Fibroblast of skin of left biceps (primary cell): ENCODE measurements at places on chromosomes 2 and 18.

- DNase-seq = no peak
Measured at GRCh38 chr2:239113171-239113570, 265.3 kb downstream of the TWIST2 start.

DNA sequence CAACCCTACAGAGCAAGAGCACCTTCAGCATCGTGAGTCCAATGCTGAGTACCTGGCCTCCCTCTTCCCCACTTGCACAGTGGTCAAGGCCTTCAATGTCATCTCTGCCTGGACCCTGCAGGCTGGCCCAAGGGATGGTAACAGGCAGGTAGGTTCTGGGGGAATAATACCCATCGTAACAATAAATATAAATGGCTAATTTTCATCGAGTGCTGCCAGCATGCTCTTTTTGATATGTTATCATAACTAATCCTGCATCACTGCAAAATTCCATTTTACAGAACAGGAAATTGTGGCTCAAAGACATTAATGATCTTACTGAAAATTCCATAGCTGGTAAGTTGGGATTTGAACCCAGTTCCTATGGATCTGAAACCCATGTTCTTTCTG lies 22.2 kb downstream of the STEAP3 start:
- no peak for DNase-seq

DNA sequence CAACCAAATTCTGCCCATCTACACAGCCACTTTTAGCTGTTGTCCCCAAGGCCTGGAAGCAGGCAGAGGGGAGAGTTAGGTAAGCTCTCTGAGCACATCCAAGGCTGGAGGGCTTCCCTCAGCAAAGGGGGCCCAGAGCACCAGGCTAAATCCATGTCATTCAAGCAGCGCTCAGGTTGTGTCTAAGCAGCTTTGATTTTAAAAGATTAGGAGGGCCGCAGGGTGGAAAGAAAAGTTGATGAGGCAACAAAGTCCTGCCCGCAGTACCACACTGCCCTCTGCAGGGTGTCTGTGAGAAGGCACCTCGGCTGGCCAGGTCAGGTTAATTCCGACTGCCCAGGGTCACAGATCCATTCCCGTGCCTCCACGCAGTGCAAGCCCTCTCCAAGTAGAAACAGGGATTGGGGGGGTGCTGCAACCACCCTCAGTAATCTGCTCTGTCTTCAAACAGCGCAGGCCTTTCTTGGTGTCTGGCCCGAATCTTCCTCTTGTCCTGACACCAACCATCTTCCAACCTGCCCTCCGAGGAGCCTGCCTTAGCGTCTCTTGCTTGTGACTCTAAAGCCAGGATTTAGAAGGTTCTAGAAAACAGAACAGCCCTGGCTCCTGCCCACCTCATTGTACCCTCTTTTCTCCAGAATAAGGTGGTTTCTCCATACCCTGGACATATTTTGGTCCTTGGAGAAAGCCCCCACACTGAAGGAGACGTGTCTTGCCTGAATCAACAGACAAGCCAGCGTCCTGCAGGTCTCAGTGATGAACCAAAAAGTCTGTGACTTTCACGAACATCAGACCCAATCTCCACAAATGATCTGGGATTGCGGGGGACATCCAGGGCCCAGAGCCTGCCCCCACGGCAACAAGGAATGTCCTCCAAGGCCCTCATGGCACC lies 289.2 kb downstream of the TNS1 start:
- DNase-seq = no peak

GRCh38 chr2:172336681-172337080 lies 90.7 kb upstream of the ITGA6 start:
- no peak for DNase-seq

GRCh38 chr18:12628706-12629702 lies 28.9 kb downstream of the SPIRE1 start:
- DNase-seq = peak; percentile 35

DNA sequence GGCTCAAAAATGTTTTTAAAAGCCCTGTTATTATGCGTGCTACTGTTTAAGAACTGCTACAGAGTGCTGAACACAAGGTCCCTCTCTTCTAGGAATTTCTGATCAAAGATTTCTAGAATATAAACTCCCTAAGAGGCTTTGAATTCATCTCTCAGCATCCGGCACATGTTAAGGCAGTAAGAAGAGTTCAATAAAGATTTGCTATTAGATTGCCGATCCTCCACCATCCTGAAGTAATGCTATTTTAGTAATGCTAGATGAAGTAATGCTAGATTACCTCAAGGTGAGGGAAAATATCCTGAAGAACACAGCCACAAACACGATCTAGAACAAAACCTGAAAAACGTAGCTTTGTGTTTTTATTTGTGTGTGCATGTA lies 949 bp upstream of the MYL12B start:
- DNase-seq = no peak

- no peak for DNase-seq
Measured at GRCh38 chr2:233919938-233920337, 2.8 kb downstream of the TRPM8 start.

DNA sequence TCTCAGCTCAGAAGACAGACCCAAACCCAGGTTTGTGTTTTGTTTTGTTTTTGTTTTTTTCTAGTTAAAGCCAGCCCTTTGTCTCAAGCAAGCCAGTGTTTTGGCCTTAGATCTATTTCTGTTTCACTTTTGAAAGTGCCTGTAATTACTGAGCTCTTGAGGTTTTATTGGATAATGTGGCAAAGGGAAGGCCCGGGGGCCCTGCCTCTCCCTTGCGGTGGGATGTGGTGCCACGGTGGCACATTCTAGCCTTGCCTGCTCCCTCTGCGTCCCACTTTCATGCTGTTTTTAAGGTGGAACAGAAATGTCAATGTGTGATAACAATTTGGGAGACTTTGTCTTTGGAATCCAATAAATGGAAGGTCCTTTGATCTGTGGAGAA lies 2.5 kb downstream of the HPCAL1 start:
- no peak for DNase-seq

GRCh38 chr2:210568108-210568507 lies 11.7 kb downstream of the CPS1 start:
- DNase-seq = no peak

DNA sequence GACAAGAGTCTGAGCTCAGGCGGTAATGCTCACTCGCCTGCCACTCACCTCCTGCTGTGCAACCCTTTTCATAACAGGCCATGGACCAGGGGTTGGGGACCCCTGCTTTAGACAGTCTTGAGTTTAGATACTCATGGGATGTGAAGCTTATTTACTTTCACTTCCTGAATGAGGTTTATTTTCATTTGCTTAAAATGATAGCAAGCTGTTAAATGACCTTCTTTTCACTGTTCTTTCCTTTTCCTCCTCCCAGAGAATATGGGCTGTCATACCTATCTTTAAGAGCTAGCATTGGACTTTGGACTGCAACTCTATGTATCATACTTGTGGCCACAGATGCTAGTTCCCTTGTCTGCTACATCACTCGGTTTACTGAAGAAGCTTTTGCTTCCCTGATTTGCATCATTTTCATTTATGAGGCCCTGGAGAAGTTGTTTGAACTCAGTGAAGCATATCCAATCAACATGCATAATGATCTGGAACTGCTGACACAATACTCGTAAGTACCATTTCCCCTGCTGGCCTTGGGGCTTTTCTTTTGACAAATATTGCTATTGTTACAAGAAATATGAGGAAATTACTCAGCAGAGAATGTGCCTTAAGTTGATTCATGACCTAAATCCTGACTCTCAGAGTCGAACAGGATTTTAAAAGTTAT lies 168.5 kb downstream of the DPP4 start:
- no peak for DNase-seq

GRCh38 chr2:215571689-215572088 lies 135.8 kb upstream of the FN1 start:
- no peak for DNase-seq

DNA sequence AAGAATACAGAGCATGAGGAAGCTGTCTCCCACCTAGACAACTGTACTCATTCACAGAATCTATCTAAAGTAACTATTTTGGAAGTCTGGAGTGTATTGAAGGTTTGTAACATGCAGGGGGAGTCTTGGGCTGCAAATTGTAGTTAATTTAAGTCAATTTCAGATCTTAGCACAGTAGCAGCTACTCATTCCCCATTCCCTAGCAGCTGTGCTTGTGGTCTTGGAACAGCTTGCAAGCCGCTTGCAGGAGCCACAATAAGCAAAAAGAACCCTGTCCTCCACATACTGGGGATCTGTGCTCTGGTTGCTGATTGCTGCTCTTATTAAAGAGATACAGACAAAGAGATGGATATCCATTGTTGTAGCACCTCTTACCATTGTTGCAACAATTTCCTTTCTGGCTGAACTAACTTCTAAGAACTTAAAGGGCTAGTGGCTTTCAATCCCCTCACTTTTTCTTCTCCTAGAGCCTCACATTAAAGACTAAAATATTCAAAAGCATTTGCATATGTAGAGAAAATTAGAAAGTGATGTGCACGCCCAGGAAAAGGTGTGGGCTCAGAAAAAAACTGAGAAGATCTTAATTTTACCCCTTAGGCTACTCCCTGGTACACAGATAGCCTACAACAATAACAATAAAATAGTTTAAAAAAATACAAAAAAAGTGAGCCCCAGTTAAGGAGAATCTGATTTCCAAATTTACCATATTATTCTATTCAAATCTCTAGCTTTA lies 1775.1 kb upstream of the PIK3C3 start:
- no peak for DNase-seq

DNA sequence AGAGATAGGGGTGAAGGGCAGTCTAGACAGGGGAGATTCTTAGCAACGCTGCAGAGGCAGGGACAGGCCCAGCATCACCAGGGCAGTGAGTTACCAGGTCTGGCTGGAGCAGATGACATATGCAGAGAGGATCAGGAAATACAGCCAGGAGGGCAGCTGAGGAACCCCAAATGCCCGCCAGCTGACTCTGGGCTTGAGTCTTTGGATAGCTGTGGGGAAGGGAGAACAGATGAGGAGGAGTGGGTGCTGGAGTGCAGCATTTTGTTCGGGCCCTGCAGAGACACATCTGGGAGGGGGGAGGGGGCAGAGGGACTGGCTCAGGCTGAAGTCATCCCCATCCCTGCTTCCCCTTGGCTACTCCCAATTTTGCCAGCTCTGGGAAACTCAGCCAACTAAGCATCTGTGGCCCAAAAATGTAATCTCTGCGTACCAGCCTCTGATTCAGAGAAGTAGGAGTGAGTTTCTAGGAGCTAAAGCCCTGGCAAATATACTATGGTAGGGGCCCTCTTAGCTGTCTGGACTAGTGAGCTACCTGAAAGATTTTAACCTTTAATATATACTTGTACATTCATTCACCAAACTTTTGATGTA lies 214.5 kb downstream of the ZBTB7C start:
- DNase-seq = no peak

GRCh38 chr2:236968101-236968879 lies 117.4 kb upstream of the COPS8 start:
- DNase-seq = no peak

DNA sequence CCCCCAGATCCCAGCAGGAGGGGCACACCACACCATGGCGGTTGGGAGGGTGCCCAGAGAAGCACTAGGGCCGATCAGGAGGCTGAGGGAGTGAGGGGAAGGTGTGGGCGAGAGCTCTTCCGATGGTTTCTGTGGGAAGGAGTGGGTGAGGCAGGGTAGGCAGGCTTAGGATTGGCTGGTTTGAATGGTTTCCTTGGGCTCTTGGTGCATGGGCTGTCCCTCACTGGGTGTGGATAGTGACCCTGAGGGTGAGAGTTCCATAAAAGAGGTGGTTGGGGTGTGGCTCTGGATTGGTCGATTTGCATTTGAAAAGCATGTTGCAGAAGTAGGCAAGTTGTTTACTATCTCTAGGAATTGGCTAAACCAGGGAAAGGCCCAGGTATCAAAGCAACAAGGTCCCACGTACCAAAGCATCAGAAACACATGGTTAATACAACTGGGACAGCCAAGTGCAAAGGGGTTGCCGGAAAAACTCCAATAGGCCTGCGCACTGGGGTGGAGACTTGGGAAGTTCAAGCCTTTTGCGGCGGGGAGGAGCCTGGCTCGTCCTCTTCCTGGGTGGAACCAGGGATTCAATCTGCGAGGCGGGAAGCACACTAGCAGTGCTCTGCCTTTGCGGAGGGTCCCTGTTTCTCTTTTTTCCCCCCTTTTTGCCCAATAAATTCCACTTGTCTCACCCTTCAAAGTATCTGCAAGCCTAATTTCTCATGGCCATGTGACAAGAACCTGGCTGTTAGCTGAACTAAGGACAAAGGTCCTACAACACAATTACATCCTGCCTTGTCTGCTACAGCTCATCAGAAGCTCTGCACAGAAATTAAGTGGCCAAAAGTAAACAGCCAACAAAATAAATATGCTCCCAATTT lies 43.2 kb downstream of the IL1R2 start:
- DNase-seq = no peak

DNA sequence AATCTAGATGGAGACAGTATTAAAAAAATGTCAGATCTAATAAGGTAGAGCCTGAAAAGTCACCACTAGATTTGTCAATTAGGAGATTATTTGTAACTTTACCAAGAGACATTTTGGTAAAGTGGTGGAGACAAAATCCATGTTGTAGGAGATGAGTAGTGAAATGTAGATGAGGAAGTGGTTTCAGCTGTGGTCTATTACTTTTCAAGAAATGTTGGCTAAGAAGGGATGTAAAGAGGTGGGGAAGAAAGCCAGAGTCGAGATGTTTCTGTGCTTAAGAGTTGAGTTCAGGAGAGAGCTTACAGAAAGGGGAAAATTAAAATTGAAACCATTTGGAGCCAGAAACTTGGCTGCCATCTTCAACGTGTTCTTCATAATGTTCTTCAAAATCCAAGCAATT lies 22.2 kb downstream of the ACVR2A start:
- no peak for DNase-seq

- no peak for DNase-seq
Measured at GRCh38 chr2:46657042-46657504, 177.7 kb downstream of the TMEM247 start.

DNA sequence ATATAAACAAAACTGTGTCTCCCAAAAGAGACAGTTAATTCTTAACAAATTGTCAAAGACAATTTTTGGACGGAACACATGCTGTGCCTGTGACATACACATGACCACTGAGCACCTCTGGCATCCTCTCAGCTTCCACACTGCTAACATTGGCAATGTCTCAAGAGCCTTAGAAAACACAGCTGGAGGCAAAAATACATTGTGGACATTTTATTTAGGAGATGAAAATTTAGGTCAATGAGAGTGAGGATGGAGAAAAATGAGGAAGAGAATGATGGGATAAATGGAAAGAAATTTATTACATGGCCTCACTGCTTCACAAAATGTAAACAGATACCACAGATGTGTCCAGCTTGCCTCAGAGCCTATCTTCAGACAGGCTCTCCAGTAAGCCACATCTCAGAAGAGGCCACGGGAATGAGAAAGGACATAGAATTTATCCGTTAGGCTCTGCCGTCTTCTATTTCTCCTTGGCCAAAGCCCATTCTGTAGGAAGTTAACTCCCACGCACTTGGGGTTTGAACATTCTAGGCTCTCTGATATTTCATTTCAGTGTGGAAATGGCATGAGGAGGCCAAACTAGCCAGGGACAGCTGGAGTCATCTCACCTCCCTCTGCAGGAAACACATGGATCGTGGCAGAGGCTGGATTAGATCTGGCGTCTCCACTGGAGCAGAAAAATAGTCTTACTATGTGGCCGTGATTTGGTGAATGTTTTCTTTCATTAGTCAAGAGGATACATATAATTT lies 519.4 kb upstream of the DSEL start:
- DNase-seq = no peak

GRCh38 chr18:3424280-3424890 lies 25.6 kb upstream of the TGIF1 start:
- no peak for DNase-seq
